ENCODE measurements at places on chromosomes 3 and 15.

- DNase-seq: no peak
These were observed 31.0 kb downstream of the ANP32A start for GRCh38 chr15:68789534-68790241.

GRCh38 chr15:80491163-80491847 lies 87.1 kb downstream of the ARNT2 start:
- no peak for DNase-seq

- no peak for DNase-seq
These were observed 177.2 kb downstream of the XXYLT1 start for GRCh38 chr3:195093731-195094130.

DNA sequence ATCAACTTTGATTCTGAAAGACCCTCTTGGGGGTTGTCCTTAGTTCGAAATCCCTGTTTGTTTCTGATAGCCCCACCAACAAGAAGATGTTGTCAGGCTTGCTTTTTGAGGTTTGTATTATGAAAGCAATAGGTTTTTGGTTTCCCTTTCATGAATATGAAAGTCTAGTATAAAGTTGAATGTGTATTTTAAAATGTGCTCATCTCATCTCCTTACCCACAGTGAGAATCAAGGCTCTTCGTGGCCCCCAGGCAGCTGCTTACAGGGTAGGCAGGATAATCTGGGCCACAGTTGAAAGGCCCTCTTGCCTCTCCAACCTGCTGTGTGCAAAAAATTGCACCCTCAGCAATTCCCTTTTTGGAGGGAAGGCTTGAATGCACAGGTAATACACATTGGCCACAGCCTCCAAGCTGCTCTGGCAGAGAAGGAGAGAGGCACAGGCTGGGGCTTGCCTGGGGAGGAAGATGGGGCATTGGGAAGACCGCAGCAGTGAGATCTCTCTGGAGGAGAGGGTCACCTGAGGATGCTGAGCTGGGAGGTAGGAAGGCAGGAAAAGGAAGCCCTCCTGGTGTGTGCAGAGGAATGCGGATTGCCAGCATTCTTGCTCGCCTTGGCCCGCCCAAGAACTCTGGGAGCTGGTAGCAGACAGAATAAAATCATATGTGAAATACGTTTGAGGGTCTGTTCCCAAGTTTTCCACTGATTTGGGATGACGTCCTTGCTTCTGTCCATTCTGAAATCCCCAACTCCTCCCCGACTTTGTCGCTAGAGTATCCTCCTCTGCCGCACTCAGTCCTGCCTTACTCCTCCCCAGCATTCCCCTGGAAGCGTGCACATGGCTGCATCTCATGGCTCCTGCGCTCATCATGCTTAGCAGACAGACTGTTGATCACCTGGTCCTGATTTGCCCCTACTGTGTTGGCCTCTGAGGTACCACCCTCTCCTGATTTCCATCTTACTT lies 196.4 kb downstream of the RPLP1 start:
- no peak for DNase-seq

DNA sequence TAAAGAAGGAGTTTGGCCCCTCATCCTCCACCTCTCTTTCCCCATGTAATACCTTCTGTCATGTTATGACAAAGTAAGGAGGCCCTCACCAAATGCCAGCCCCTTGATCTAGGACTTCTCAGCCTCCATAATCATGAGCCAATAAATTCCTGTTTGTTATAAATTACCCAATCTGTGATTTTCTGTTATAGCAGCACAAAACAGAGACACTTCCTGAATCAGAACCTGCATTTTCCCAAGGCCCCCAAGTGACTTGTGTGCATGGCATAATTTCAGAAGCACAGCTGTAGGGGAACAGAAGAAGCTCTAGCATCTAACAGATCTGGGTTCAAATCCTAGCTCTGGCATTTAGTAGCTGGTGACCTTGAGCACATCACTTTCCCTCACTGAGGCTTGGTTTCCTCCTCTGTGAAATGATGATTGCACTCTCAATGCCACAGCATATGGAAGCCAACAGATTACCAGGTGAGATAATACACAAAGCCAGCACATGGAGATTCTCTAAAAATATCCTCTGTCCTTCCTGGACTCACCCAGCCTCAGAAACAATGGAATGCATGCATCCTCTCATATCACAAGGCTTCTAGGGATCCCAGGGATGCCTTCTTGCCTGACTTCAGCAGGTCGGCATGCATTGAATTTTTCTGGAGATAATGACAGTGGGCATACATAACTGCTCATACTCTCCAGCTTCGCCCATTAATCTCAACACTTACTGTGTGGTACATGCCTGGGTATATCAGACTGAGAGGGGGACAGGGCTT lies 26.3 kb downstream of the TLNRD1 start:
- DNase-seq: no peak

DNA sequence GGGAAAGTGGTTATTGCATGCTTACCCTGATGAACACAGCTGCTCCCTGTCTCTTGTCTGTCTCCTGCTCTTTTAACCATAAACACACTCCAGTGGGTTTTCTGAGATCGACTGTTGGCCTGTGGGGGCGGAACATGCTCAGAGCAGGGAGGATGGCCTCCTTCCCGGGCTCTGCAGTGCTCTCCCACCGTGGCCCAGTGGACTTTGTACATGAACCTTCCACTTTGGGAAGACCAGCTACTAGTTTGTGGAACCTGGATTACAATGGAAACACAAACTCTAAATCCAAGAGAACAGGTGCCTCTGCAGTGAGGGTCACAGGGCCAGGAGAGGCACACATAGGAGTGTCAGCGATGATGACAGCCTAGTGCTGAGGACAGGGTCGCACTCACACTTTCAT lies 56.5 kb downstream of the KLF13 start:
- no peak for DNase-seq

DNA sequence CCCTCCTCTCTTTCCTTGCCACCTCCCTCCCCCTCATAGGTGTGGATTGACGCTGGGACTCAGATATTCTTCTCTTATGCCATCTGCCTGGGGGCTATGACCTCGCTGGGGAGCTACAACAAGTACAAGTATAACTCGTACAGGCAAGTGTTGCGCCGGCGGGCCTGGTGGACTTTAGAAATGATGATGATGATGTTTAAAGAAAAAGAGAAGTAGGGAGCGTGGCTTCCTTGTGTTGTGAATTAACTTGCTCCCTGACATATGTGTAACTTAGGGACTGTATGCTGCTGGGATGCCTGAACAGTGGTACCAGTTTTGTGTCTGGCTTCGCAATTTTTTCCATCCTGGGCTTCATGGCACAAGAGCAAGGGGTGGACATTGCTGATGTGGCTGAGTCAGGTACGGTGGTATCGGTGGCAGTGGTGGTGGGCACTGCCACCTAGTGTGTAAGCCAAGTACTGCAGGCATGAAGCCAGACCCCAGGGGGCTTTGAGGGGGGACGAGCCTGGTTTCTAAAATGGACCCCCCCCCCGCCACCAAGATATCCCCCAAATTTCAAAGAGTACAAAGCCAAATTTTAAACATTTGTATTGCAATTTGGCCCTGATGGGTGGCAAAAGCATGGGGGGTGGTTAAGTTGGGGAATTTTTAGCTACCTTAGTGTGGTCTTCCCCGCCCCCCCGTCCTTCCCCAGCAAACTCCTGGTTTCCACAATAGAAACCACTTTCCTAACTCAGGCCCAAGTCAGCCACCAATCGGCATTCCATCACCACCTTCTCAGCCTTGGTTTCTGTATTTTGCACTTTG lies 65.6 kb downstream of the SLC6A6 start:
- DNase-seq: peak; percentile 98

DNA sequence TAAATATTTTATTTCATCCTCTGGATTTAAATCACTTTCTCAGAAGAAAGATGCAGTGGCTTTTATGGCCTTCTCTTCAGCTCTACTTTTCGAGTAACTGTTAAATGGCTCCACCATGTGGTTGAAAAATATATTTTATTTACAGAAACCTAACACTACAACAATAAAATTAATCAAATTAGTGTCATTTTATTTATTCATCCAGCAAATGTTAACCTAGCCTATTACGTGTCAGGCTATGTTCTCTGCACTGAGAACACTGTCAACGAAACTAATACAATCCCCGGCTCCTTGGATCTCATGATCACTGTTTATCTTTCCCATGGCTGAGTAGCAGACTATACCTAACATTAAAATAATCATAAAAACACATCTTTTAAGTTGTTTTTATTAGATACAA lies 148.0 kb upstream of the OSTN start:
- DNase-seq: peak; percentile 12

GRCh38 chr15:73695773-73696640 lies 11.8 kb downstream of the CD276 start:
- no peak for DNase-seq

DNA sequence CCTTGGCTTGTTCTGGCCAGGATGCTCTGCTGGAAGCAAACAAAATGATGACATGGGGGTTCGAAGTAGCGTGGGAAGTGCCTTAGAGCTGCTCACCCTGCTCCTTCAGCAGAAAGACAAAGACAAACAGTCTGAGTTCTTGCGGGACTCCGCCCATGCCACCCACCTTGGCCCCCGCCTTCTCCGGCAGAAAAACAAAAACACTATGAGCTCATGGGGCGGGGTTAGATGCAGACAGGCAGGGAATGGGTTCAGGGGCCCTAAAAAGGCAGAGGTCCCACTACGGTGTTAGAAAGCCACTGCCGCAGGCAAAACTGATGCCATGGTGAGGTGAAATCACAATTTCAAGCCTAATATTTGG lies 9.7 kb upstream of the NCKIPSD start:
- no peak for DNase-seq

GRCh38 chr3:15794842-15795650 lies 2.7 kb downstream of the ANKRD28 start:
- DNase-seq: no peak

DNA sequence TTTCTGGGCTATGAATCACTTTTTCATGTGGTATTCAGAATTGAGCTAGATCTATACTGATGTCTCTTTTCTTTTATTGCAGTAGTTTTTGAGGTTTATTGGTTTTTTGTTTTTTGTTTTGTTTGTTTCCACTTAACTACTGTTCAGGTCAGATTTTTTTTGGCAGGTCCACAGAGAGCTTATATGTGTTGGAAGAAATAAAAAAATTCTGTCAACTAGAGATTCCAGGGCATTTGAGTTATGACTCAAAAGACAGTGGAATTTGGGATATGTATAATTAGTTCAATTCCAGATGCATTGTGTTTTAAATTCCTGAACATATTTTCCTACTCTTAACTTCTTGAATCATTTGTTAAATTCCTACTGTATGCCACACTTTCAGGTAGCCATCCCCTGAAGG lies 727.2 kb downstream of the SI start:
- DNase-seq: no peak

- DNase-seq: no peak
These were observed 1049.3 kb downstream of the MCTP2 start for GRCh38 chr15:95280711-95281110.

DNA sequence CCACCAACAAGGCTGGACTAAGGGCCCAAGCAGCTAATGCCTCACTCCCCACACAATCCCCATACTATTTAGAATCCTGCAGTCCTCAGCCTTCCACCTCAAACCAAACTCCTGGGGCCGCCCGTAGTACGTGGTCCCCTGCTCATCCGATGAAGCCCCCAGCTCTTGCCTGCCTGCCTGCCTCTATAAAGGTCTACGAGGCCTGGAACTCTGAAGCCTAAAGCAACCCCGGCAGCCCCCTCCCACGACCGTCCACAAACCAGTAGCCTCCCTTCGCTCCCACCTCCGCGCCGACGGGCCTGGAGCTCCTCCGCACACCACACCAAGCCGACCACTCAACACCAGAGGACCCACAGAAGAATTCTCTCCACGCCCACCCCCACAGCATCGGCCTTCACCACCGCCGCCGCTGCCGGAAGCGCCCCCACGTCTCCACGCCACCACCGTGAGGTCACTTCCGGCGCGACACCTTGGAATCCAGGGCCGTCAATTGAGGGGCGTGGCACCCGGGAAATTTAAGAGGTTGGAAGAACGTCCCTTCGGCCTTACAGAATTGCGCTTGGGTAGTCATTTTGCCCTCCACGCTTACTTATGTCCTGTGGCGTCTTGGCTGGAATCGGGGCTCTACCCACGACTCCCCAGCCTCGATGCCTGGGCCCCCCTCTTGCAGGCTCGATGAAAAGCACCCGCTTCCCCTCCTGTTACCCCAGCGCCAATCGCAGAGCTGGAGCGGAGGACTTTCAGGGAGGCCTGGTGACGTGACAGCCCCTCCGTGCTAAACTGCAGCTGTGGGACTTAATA lies at the start of gene EDC3:
EDC3 (minus strand) TSS at position 428 of the 801 bp plus-strand sequence. CDS start 20,900 bp downstream, outside the sequence.
- DNase-seq: peak; percentile 81

- no peak for DNase-seq
These were observed 6.8 kb downstream of the ONECUT1 start for GRCh38 chr15:52783191-52783829.

DNA sequence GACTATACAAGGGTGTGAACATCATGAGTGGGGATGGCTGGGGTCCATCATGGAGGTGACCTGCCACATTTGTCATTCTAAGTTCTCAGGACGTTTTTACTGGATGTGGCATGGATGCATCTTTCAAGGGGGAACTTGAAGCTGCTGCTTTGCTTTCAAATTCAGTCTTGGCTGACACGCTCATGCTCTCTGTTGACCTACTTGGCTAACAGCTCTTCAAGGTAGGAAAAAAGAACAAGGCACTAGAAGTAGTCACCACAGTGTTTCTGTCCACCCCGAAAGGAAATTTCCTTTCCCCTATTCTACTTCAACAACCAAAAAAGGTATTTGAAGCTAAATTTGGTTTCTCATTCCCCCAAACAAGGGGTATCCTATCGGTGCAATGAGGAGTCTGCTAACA lies 15.0 kb downstream of the STIMATE start:
- no peak for DNase-seq

GRCh38 chr3:100463002-100463401 lies 29.4 kb upstream of the TMEM45A start:
- DNase-seq: peak; percentile 72

- no peak for DNase-seq
These were observed 329.1 kb downstream of the RORA start for GRCh38 chr15:60899967-60900356.

- no peak for DNase-seq
These were observed 46.6 kb downstream of the APH1B start for GRCh38 chr15:63323798-63324563.

DNA sequence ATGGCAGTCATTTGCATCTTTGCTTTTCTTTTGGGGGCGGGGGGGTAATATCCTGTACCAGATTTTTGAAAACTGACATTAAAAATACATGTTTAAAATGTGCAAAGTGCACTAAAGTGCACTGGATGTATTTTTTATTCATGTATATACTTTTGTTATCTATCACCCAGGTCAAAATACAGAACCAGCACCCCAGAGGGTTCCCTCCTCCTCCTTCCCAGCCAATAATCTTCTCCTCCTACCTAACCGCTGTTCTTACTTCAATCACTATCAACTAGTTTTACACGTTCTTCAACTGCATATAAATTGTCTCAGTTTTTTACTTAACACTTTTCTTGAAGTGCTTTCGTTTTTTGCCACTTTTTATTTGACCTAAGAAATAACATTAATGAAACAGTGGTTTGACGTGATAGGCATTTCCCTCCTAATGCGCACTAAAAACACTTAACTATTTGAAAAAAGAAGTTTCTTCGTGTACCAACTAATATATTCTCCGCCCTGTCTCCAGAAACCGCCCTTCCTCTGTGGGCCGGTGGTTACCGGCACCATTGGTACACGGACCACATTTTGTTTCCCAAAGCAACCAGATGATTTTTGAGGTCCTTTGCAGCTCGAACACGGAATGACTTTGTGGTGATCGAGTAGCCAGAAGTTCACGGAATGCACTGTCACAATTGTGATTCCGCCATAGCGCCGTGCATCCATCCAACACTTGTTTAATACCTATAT lies 836 bp upstream of the AKAP13 start:
- no peak for DNase-seq

GRCh38 chr3:188051801-188052168 lies 102.2 kb upstream of the LPP start:
- DNase-seq: no peak

GRCh38 chr3:10548992-10549391 lies 43.6 kb upstream of the ATP2B2 start:
- DNase-seq: no peak

Measured in HuH-7 (cell line).